Activated CD8-positive, alpha-beta memory T cell treated with anti-CD3 and anti-CD28 coated beads for 4 hours (primary cell): ENCODE measurements at places on chromosomes 3 and 15.

DNA sequence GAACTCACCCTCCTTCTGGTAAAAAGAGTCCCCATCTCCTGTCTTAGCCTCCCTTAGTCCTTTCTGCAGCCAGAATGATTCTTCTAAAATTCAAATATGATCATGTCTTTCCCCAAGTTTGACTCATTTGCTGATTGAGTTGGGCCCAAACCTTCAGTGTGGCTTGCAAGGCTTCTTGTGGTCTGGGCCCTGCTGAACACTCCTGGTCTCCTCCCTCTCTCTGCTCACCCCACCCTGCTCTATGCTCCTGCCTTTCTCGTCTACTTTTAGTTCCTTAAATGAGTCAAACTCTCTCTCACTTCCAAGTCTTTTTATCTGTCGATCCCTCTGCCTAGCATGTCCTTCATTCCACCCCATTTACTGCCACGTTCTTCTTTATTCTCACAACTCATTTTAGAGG lies 72.6 kb downstream of the CCR1 start:
- no peak for DNase-seq

- no peak for DNase-seq
Measured at GRCh38 chr3:194561306-194561974, 71.8 kb downstream of the TMEM44 start.

GRCh38 chr3:69770219-69770618 lies 31.0 kb downstream of the MITF start:
- DNase-seq = no peak

GRCh38 chr3:160395297-160395696 lies 3.7 kb downstream of the IFT80 start:
- DNase-seq = no peak

GRCh38 chr3:108552267-108553159 lies 36.7 kb downstream of the CIP2A start:
- no peak for DNase-seq

DNA sequence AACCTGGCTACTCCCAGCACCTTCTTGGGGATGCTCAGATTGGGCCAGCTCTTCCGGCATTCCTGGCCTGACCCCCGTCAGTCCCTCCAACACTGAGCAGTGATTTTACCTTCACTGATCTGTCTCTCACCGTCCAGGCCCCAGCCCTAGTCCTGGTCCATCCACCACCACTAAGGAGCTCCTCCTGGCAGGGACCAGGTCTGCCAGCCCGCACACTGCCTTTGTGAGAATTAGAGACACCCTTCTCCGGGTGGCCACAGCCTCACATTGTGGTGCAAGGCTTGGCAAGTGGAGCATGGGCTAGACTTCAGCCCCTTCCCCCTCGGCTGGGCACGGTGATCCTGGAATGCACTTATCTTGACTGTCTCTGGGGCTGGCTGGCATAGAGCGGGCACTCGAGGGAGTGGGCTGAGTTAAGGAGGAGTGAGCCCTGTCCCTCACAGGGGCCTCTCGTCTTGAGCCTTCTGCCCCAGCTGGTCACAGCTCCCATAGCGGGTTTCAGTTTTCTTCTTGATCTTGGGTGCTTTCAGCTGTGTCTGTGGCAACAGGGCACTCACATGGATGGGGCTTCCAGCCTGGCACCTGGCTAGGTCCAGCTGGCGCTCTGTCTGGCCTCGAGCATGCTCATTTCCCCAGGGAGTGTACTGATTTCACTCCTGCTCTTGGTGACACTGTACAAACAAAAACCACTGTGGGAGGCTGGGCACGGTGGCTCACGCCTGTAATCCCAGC lies 53.9 kb downstream of the LINGO1 start:
- DNase-seq = no peak

DNA sequence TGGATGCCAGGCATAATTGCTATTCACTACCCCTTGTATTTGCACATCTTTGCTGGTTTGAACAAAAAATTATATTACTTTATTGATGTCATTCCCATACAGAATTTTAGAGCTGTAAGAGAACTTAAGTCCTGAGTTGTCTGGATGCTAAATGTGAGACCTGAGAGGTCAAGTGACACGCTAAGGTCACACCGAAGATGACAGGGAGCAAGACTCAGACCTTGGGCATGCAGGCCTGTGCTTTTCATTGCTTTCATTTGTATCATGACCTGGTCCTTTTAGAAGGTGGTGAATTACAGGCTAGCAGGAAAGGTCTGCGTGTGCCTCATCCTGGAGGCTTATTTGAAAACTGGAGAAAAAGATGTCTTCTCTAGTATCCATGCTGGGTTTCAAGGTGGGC lies 312.0 kb upstream of the RASGRP1 start:
- no peak for DNase-seq

DNA sequence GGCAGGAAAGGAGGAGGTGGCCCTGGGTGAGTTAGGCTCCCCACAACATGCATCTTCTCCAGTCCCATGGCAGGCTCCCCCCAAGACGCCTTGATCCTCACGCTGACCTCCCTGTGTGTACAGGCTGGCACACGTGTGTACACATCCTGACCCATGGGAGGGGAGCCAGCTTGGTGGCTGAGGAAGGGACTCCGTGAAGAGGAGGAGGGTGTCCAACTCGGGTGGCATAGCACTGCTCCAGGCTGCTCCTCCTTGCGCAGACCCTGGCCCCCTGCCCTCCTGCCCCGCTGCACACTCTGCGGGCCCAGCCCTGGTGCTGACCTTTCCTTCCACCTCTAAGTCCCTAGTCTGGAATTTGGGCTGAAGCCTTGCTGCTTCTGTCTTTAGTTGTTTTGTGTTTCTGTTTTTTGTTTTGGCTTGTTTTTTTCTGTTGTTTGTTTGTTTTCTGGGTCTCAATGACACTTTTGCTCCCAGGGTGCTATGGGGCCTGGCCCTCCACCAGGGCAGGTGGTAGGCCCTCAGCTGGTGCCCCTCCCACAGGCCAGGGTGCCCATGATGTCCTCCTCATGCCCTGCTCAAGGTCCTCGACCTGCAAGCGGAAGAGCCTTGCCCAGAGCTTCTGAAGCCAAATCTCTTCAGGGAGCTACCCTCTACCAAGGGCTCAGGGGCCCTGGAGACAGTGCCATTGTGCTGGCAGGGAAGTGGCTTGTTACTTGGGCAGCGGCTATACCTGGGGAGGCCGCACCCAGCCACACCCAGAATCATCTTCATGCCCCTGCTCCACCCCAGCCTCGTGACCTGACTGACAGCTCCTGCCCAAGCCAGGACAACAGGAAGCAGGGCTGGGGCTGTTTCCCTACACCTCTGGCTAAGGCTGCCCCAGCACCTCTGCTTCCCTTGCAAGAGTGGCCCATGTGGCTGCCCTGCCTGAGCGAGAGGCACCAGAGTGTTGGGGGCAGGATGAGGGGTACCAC lies 5.1 kb downstream of the EPHB3 start:
- DNase-seq = no peak

- DNase-seq = no peak
Measured at GRCh38 chr15:75530169-75530568, 48.9 kb downstream of the PTPN9 start.

- DNase-seq = no peak
Measured at GRCh38 chr3:124831628-124832199, 55.5 kb downstream of the ITGB5 start.

DNA sequence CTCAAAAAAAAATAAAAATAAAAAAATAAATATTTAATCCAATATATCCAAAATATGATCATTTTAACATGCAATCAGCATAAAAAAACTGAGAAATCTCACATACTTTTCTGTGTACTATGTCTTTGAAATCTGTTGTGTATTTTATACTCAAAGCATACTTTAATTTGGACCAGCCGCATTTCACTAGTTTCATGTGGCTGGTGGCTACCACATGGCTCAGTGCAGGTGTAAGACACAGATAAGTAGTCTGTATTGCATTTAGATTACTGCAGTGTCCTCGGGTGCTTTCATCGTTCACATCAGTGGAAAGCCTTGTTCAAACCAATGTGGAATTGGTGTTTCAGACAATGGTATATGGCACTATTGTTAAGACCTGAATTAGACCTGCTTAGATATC lies 11.0 kb downstream of the CRTC3 start:
- DNase-seq = no peak

GRCh38 chr3:66463730-66464511 lies 36.9 kb downstream of the LRIG1 start:
- no peak for DNase-seq

GRCh38 chr3:129313665-129314385 lies 35.2 kb downstream of the HMCES start:
- no peak for DNase-seq

DNA sequence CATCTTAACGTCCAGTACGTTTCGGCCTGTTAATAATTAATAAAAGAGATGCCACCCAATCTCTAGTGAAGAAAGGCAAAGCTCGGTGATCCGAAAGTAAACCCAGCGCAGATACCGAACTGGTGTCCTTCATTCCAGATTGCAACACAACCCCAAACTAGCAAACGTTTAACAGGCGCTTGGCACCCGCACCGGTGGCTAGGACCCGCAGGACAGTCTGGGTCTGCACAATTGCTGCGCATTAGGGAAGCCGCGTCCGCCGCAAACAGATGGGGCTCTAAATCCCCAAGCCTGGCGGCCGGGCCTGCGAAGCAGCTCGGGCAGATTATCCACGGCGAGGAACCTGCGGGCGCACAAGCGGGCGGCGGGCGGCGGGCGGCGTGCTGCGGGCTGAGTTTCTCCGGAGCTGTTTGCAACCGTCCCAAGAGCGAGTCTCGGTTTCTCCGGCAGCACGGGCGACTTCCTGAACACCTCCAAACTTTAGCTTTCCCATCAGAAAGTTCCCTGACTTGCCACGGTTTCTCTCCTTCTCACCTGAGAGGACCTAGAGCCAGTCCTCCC lies 112.1 kb upstream of the ICE2 start:
- DNase-seq = no peak

DNA sequence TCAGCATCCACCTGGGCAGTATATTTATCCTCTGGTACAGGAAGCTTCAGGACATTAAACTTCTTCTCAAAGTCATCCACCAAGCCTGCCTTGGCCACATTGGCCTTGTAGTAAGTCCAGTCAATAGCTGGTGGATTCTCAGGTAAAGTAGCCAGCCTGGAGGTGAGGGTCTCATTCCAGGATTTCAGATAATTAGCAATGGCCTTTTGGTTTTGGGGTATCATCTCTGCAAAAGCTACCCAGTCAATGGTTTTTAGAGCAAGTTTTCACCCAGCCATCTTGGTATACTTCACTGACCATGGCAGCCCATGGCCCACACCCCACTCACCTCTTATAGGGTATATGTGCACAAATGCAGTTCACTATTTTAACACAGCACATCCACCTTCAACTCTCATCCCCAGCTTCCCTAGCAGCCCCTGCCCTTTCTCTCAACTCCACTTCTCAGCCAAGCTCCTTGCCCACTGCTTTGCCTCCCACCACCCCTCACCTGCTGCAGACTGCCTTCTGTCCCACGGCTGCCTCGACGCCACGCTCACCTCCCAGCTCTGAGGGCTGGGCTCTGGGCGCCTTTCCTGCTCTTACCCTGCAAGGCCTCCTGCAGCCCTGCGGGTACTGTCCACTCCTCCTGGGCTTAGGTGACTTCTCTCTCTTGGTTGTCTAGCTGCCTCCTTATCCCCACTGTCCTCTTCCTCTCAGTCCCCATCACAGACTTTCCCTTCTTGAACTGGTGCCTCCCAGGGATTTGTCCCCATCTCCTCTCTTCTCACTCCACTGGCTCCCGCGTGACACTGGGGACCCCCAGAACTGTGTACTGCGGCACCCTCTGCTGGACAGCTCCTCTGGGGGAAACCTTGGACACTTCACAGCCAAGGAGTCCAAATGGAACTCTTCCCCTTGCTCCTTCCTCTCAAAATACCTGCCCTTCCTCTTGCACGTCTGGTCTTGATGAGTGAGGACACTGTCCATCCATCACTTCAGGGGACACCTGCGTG lies 1.7 kb upstream of the TGM5 start:
- no peak for DNase-seq

- DNase-seq = no peak
Measured at GRCh38 chr15:56977232-56977631, 58.8 kb downstream of the TCF12 start.

GRCh38 chr3:148727231-148727630 lies 29.5 kb downstream of the AGTR1 start:
- no peak for DNase-seq

- DNase-seq = no peak
Measured at GRCh38 chr3:156787926-156788663, 38.1 kb upstream of the LEKR1 start.

GRCh38 chr15:53470743-53471142 lies 288.7 kb downstream of the WDR72 start:
- no peak for DNase-seq

- no peak for DNase-seq
Measured at GRCh38 chr15:88651971-88652370, 13.2 kb downstream of the ISG20 start.

- DNase-seq = no peak
Measured at GRCh38 chr15:76181705-76182107, 121.9 kb downstream of the TMEM266 start.

- no peak for DNase-seq
Measured at GRCh38 chr15:71319935-71320334, 204.7 kb downstream of the THSD4 start.

- DNase-seq = no peak
Measured at GRCh38 chr3:160470181-160470580, 20.6 kb upstream of the TRIM59 start.

DNA sequence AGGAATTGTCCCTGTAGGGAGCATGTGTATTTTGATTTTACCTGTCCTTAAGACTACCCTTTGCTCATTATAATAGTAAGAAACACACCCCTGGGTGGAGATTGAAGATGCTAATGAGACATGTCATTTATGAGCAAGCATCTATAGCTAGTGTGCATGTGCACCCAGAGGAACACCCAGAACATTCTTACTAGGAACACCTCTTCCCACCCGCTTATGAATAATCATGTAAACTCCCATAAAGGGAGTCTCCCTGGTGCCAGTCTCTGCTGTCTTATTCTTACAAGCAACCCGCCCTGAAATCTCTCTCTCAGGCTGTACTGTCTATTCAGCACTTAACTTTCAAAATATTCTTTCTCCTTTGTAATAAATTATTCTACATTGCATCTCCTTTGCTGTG lies 1227.3 kb downstream of the ROBO1 start:
- no peak for DNase-seq

GRCh38 chr3:58728723-58729122 lies 62.1 kb upstream of the FAM3D start:
- DNase-seq = no peak

- no peak for DNase-seq
Measured at GRCh38 chr3:177050501-177051237, 146.6 kb downstream of the TBL1XR1 start.

- no peak for DNase-seq
Measured at GRCh38 chr15:39625856-39626255, 45.0 kb downstream of the THBS1 start.

DNA sequence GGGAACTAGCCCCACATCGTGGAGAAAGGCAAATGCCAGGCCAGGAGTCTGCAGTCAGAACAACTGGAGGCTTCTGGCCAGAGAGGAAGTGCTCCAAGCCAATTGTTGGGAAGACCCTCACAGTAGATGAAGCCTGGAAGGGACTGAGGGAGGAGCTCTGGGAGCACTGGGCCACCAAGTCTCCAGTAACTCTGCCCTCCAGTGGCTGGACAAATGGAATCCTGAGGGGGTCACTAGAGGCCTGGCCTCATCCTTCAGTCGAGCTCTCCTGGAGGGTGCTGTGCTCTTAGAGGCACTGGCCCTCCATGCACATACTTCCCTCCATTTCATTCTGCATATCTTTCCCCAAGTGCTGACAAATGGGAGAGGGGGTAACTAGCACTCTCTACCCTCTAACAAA lies 103.0 kb downstream of the MYLK start:
- no peak for DNase-seq
